Neuronal stem cell (in vitro differentiated cells): ENCODE measurements at places on chromosomes 16 and 17.

DNA sequence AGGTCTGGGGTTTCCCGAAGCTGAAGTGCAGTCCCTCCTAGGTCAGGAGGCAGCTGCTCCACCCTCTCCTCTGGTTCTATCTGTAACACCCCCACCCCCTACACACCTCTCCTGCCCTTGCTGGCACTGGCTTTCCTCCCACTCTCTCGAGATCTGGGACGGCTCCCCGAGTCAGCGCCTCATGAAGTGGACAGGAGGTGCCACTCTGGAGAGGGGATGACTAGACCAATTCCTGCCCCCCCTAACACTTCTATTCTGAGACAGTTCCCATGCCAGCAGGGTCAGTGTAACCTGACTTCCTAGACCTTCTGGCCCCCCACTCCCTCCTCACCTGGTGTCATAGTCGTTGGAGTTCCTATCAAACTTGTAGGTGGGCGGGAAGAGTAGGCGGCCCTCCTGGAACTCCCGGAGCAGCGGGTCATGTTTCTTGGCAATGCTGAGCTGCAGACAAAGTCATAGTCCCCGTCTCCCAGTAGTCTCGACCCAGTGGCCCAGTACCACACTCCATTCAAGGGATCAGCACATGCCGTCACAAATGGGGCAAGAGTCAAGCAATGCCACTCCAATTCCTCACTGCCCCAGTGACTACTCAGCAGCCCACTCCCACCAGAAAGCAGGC, 9.7 kb downstream of the INPP5K start:
- no peak for DNase-seq

GRCh38 chr17:17590141-17590751, 1.3 kb downstream of the PEMT start:
- no peak for DNase-seq

GRCh38 chr17:73017658-73018057, 74.8 kb downstream of the SLC39A11 start:
- DNase-seq: no peak

- DNase-seq: no peak
Observed at GRCh38 chr17:74584292-74585060, 7.6 kb downstream of the CD300LD start.
